NCI-H2081 (cell line): ENCODE measurements at places on chromosomes 3 and 15.

GRCh38 chr15:45628136-45628535, 6.7 kb upstream of the SQOR start:
- DNase-seq = no peak

GRCh38 chr3:178480274-178480673, 56.0 kb upstream of the KCNMB2 start:
- no peak for DNase-seq

- no peak for DNase-seq
Measured at GRCh38 chr3:71428841-71429596, 154.5 kb downstream of the FOXP1 start.

DNA sequence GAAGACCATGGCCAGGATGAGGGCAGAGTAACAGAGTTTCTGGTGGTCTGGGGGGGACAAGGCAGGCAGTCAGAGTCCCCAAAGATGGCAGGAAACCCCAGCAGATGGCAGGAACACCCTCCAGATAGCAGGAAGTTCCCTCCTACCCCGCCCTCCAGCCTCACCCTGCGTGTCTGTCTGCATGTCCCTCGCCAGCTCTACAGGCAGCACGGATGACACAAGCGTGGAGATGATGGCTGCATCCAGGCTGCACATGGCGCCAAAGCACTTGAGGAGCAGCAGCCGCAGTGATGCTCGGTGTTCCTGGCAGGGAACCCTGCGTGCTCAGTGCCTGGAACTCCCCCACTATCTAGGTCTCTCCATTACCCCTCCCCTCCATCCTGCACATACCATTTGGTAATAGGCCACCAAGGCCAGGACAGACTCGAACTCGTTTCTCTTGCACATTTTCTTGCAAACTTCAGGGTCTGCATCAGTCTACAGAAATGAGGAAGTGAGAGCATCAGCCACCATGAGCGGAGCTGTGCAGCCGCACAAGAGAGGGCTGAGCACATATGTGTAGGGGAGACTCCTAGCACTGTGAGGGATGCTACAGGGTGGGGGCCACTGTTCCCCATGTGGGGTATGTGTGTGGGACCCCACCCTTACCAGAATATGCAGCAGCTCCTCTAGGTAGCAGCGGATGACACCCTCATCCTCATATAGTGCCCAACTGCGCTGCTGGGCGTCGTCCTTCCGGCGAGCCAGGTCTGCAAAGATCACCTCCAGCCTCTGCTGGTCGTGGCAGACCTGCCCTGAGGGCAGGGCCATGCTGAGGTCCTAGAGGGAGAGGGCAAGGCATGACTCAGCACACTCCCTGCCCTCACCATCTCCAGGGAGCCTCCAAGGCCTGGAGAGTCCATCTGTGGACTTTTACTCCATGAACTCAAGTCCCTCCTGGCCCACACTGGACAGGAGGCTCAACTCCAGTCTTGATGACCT, 6.0 kb downstream of the NCKIPSD start:
- DNase-seq = no peak

- DNase-seq = no peak
Measured at GRCh38 chr3:100880072-100880471, 113.1 kb downstream of the ABI3BP start.

DNA sequence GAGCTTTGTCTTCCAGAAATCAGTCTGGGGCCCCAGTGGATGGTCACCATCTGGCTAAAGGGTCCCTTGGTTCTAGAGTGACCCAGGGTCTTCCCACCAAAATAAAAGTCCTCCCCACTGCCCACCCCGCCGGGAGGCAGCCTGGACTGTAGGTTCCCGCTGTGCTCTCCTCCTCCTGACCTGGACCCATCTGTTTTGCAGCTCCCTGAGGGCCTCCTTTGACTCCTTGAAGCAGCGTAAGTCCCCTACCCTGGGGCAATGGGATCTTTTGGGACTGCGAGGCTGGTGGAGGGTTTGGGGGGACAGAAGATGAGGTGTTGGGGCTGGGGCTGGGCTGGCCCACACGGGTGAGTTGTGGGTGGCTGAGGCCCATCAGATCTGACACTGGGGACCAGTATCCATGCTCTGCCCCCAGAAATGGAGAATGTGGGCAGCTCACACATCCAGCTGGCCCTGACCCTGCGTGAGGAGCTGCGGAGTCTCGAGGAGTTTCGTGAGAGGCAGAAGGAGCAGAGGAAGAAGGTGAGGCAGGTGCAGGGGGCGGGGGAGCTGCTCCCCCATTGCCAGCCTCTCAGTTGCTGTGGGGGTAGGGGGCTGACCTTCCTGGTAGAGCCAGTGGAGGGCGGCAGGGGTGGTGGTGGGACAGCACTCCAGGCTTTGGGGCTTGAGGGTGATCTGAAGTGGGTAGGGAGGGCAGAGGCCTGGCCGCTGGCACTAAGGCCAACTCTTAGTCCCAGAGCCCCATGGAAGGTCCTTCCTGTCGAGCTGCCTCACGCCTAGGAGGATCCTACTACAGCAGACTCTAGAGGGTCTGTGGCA, 30.4 kb downstream of the PSTPIP1 start:
- no peak for DNase-seq

DNA sequence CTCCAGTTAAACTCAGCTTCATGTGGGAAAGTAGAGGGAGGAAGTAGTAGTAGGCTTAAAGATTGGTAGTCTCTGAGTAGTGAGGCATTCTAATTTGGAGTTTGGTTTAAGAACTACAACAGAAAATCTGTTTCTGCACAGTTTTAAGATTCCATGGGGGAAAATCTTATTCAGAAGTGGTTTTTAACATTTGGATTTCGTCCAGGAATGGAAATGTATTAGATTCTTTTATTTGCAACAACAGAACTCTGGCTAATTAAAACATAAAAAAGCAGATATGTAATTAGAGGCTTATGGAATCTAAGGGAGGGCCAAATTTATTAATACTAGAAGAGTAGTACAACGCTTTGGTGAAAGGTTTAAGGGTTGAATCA, 36.0 kb downstream of the NECTIN3 start:
- DNase-seq = no peak

DNA sequence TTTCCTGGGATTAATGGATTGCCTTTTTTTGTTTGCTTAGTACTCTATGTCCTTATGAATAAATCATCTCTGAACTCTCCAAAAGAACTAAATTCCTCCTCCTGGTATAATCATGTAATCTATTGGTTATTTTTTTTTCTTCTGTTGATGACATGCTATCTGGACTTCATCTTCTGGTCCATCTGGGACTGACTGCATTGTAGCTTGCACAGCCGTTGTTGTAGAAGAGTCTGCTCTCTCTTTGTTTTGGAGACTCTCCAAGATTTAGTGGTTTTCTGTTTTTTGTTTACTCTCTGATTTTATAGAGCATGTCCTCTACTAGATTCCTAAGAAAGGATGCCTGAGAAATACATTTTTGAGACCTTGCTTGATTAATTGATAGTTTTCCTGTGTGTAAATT, 19.1 kb downstream of the IREB2 start:
- peak; percentile 34 for DNase-seq

GRCh38 chr3:197520311-197521276, 35.2 kb downstream of the BDH1 start:
- DNase-seq = peak; percentile 58
